ENCODE measurements at places on chromosomes 3 and 15.
A peak's percentile ranks its signal among the peaks of the same experiment; 100 is the strongest.

- no peak for DNase-seq
Measured at GRCh38 chr3:76912841-76913383, 127.0 kb upstream of the ROBO2 start.

- no peak for DNase-seq
Measured at GRCh38 chr3:108328821-108329486, 32.6 kb downstream of the HHLA2 start.

GRCh38 chr3:170560717-170561382 is 25.0 kb downstream of the SLC7A14 start:
- no peak for DNase-seq

DNA sequence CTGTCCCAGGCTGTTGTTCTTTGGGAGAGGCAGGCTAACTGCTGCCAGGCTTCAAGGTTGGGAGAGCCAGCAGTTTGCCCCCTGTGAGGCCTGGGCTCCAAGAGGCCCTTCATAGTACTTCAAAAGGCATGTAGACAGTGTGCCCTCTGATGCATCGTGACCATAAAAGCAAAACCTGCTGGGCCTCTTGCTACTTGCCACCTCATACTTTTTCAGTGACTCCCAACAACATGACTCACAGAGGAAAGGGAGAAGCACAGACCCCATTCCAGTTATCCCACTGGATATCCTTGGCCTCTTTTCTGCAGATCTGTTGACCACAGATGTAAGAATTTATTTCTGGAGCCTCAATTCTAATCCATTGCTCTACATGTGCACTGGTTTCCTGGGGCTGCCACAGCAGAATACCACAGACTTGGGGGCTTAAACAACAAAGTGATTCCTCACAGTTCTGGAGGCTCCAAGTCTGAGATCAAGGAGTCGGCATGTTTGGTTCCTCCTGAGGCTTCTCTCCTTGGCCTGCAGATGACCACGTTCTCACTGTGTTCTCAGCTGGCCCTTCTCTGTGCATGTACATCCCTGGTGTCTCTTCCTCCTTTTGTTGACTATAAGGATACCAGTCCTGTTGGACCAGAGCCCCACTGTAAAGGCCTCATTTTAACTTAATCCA is 8.9 kb upstream of the NSMCE3 start:
- DNase-seq, result peak; percentile 70

GRCh38 chr15:86014016-86014415 is 65.7 kb upstream of the AGBL1 start:
- no peak for DNase-seq

- no peak for DNase-seq
Measured at GRCh38 chr3:141044695-141045641, 6.2 kb upstream of the SPSB4 start.

- DNase-seq, result no peak
Measured at GRCh38 chr3:116872688-116873087, 163.1 kb downstream of the TUSC7 start.

DNA sequence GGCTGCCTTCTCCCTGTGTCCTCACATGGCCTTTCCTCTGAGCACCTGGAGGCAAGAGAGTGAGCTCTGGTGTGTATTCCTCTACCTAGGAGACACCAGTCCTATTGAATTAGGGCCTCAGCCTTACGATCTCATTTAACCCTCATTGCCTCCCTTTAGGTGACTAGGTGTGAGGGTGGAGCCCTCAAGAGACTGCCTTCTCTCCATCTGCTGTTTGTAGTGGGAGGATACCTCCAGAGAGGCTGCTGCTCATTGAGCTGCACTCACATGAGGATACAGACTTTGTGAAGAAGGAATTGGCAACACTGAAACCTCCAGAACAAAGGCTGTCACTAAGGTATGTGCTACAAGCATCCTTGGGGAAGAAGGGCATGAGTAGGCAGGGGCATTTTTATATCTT is at the start of gene CCR8:
Gene CCR8 (plus strand): TSS at position 217 of the 400 bp plus-strand sequence. CDS start 2,623 bp downstream, outside the sequence.
- no peak for DNase-seq

GRCh38 chr3:8256441-8257071 is 245.1 kb upstream of the LMCD1 start:
- no peak for DNase-seq

- no peak for DNase-seq
Measured at GRCh38 chr3:155869691-155870090, 759 bp upstream of the GMPS start.

DNA sequence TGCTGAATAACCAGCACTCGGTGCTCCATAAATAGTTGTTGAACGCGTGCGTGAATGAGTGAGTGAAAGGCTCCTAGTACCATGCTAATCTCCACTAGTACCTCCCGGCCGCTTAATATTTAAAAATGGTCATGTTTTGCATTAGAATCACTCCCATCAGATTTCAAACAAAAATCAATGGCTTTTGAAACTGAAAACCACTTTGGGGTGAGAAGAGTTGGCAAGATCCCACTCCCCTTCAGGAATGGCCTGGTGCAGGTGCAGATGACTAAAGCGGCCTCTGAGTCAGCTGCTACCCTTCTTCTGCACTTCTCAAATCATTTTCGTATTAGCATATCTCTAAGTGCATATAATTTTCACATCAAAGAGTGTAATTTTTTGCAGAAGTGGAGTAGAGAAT is 425.3 kb upstream of the PROK2 start:
- no peak for DNase-seq

GRCh38 chr15:90650117-90650955 is 66.8 kb upstream of the BLM start:
- peak; percentile 58 for DNase-seq

DNA sequence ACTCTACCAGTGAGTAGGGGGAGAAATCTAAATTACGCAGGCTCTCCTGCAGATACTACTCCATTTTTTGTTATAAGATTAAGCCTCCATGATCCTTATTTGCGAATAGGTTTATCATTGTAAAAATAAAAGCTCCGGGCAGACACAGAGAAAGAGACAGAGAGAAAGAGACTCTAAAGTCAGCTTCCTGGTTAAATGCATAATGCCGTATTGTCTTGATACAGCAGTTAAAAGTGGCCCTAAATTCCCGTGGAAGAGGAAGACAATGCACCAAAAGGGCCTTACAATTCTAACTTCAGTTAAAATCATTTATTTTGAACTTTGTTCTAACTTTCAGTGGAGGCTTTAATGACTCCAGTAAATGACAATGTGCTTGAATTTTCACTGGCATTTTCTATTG is 98.3 kb downstream of the SLC9A9 start:
- no peak for DNase-seq

GRCh38 chr3:133457025-133457424 is 57.2 kb downstream of the BFSP2 start:
- DNase-seq, result no peak

- DNase-seq, result no peak
Measured at GRCh38 chr3:134325061-134325705, 49.1 kb downstream of the AMOTL2 start.

- DNase-seq, result no peak
Measured at GRCh38 chr3:86948822-86949221, 42.1 kb downstream of the VGLL3 start.

- no peak for DNase-seq
Measured at GRCh38 chr15:41562784-41563198, 3.8 kb downstream of the TYRO3 start.

GRCh38 chr3:175258763-175259162 is 399.6 kb downstream of the NAALADL2 start:
- DNase-seq, result no peak

- no peak for DNase-seq
Measured at GRCh38 chr3:128455786-128456748, 10.6 kb downstream of the DNAJB8 start.

DNA sequence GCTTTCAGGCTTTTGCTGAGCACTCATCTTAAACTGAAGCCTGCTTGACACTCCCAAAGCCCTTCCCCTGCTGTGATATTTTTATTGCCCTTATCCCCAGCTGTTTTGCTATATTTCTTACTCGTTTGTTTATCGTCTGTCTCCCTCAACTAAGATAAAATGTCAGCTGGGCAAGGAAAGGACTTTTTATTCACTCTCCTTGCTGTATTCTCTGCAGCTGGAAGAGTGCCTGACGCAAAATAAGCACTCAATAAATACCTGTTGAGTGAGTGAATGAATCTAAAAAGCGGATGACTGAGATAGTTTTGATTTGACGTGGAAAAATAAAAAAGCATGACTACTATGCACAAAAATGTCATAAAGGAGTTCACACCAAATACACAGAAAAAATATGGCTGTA is 84.8 kb upstream of the POMGNT2 start:
- DNase-seq, result peak; percentile 26
